Activated naive CD8-positive, alpha-beta T cell treated with anti-CD3 and anti-CD28 coated beads, Interleukin-2, amount 10 ng/mL, durations not matched to agents 7 days and 5 days (primary cell): ENCODE measurements at places on chromosomes 7 and 10. TPM values are rescaled to one million over a fixed set of nuclear protein-coding genes. Genes with fewer than 3 reads are reported as not detected.

The MRC1 gene
- 1.7 TPM for total RNA-seq

The CFAP69 gene
- 0.33 TPM for total RNA-seq

The ACSM6 gene
- total RNA-seq = not detected

The ZNRF2 gene
- 28.0 TPM for total RNA-seq

The PODXL gene
- 1.5 TPM for total RNA-seq

The C7orf57 gene
- total RNA-seq = 0.14 TPM

The HMX2 gene
- not detected for total RNA-seq

The MSANTD7 gene
- total RNA-seq = 19.4 TPM

GRCh38 chr10:19958787-19959186 is 142.6 kb downstream of the PLXDC2 start:
- H3K36me3 ChIP-seq = no peaks in the 10 kb centered on the region
- DNase-seq = no peak
- H3K27me3 ChIP-seq = no peaks in the 10 kb centered on the region
- no peaks in the 10 kb centered on the region for H3K4me1 ChIP-seq
- no peak overlapping the region for H3K4me3 ChIP-seq

DNA sequence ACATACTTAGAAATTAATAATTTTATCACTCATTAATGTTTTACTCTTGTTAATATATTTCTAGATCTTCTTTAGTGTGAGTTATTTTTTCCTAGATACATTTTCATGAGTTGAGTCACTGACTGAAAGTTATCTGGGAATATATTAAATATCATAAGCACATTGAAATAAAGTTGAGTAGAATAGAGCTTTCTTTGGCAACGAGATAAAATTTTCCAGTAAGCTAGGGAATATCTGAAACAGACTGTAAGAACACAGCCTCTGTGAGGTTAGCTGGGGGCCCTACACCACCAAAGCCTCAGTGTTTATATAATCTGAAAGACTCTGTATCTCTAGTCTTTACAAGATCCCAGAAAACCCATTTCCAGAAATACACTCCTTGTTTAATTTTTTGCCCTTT is 347.8 kb upstream of the PLXDC2 start:
- no peaks in the 10 kb centered on the region for H3K4me1 ChIP-seq
- H3K4me3 ChIP-seq = no peak overlapping the region
- no peaks in the 10 kb centered on the region for H3K36me3 ChIP-seq
- DNase-seq = no peak

GRCh38 chr7:70400829-70401380 is 731.0 kb upstream of the GALNT17 start:
- H3K27ac ChIP-seq = no peak overlapping the region
- H3K4me1 ChIP-seq = no peaks in the 10 kb centered on the region
- H3K4me3 ChIP-seq = no peak overlapping the region
- no peaks in the 10 kb centered on the region for H3K36me3 ChIP-seq
- no peaks in the 10 kb centered on the region for H3K27me3 ChIP-seq
- no peak for DNase-seq

GRCh38 chr10:60170250-60170649 is 219.4 kb downstream of the ANK3 start:
- no peaks in the 10 kb centered on the region for H3K36me3 ChIP-seq
- DNase-seq = no peak
- H3K27ac ChIP-seq = no peak overlapping the region

DNA sequence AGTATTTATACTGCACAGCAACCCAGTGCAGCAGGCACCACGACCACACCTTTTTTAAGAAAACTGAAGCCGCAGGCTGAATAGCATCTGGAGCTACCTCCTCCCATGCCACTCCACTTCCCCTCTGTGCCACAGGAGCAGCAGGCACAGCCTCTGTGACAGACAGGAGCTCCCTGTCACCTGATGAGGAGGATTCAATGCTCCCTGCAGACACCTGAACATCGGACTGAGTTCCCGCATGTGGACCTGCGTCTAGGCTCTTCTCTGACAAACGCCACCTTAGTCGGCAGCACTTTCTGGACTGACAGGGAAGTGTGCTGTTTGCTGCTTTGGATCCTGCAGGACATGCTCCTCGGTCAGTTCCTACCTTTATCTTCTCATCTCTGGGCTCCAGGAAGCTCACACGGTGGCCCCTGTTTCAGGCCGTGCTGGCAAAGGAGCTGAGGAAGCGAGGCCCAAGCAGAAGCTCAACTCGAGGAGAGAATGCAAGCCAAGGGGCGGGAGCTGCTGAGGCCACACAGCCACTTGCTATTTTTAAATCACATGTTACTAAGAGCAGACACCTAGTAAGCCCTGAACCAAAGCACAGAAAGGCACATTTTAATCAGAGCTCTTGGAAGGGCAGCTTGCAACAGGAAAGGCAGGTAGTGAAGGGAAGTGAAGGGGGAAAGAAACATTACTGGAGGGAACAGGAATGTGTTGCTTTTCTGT is 56.6 kb downstream of the VOPP1 start:
- no peak overlapping the region for H3K27ac ChIP-seq
- H3K36me3 ChIP-seq = peaks cover 16% of the 10 kb centered on the region
- no peak overlapping the region for H3K4me3 ChIP-seq
- no peak for DNase-seq

DNA sequence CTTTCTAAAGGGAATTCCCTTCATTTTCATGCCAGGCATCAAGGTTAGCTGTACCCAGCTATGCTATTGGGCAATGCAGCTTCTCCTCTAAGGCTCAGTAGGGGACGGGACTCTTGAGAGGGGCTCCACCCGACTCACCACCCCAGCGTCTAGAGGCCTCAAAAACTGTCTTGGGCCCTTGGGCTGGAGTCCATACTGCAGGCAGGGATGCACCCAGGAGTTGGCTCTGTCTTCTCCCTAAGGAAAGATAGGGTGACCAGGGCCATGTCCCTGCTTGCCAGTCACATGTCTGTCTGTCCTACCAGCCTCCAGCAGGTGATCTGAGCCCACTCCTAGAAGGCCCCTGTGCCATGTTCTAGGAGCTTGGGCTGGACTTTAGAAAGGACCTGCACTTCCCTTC is 1.2 kb downstream of the OPN4 start:
- no peak overlapping the region for H3K27ac ChIP-seq
- DNase-seq = no peak
- H3K27me3 ChIP-seq = no peaks in the 10 kb centered on the region

DNA sequence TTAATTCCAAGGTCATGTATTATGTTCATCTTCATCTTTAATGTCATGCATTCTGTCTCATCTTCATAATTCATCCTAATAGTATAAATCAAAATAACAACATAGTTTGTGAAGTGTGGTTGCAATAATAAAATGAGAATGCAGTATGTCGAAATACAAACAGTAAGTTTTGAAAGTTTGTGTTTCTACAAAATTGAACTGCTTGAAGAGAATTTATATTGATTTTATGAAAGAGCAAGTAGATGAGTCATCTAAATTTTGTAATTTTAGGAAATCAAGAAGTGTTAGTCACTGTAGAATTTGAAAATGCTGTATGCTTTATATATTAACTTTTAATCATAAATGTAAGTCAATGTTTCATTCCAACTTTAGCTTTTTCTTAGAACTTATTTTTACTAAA is 190.5 kb upstream of the PPP1R3A start:
- H3K4me1 ChIP-seq = no peaks in the 10 kb centered on the region
- H3K27me3 ChIP-seq = peaks cover 2% of the 10 kb centered on the region
- no peaks in the 10 kb centered on the region for H3K36me3 ChIP-seq
- H3K4me3 ChIP-seq = no peak overlapping the region
- H3K27ac ChIP-seq = no peak overlapping the region

DNA sequence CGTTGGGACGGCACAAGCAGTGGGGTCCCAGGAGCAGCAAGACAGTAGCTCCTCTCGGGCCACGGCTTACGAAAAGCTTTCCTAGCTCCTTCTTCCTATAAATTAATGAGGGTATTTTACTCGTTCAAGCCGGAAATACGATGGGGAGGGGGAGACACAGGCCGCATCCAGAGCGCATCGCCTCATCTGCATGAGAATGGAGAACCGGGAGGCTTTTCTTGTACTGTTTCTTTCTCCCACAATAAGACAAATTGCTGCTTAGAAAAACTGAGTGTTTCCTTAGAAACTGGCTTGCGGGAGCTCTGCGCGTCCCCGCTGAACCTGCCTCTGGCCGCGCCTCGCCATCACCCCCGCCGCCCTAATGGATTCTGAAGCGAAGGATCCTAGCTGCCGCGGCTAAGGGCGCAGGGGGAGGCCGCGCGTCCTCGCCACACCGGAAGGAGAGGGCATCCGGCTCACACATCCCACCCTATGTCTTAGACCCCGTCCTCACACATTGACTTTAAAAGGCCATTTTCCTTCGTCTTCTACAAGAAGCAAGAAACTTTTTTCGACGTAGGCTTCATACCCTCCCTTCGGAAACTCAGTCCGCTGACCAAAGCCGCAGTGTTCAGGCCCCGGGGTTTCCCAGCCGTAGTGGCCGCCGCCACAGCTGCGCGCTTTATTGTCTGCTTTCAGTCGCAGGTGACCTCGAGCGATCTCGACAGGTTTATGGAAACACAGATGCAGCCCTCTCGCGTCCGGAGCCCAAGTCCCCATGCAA is 8.8 kb downstream of the NXPH1 start:
- peaks cover 7% of the 10 kb centered on the region for H3K4me1 ChIP-seq
- peak overlapping the region; percentile 34 for H3K27ac ChIP-seq
- H3K4me3 ChIP-seq = no peak overlapping the region

DNA sequence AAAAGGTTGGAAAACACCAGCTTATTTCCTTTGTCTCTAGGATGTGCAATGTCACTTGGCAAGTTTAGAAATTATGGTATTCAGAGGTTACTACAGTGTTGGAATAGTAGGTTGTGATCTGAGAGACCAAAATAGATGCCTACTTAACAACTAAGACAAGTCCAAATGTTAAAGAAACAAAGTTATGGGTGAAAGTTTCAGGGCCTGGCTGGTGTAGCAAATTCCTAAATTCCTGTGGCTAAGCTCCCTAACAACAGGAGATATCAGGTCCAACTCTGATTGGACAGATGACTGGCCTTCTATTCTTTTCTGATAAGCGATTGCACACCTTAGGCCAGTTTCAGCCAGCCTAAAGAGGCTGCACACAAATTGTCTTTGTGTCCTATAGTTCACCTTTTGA is 873.5 kb downstream of the REEP3 start:
- no peak overlapping the region for H3K4me3 ChIP-seq
- no peaks in the 10 kb centered on the region for H3K27me3 ChIP-seq
- no peaks in the 10 kb centered on the region for H3K4me1 ChIP-seq
- no peak overlapping the region for H3K27ac ChIP-seq
- no peak for DNase-seq
- H3K36me3 ChIP-seq = no peaks in the 10 kb centered on the region

DNA sequence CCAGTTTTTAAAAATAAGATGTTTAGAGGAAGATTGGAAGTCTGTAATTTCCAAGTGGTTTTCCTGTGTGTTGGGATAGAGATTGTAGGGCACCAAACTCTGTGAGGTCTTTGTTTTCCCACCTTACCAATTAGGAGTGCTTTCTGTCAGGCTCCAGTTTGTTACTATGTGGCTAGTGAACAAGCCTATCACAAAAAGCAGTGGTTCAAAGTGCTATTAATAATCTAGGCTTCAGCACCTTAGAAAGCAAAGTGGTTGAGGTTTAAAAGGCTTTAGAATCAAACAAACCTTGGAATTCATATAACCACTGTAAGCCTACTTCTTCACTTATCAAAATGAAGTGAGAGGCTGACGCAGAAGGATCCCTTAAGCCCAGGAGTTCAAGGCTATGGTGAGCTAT is 11.1 kb upstream of the ANAPC16 start:
- no peak overlapping the region for H3K4me3 ChIP-seq
- peaks cover 13% of the 10 kb centered on the region for H3K4me1 ChIP-seq
- DNase-seq = no peak
- peaks cover 35% of the 10 kb centered on the region for H3K36me3 ChIP-seq
- H3K27me3 ChIP-seq = no peaks in the 10 kb centered on the region
- H3K27ac ChIP-seq = no peak overlapping the region

- peak; percentile 78 for DNase-seq
- H3K4me1 ChIP-seq = peaks cover 4% of the 10 kb centered on the region
- no peaks in the 10 kb centered on the region for H3K36me3 ChIP-seq
- peaks cover 63% of the 10 kb centered on the region for H3K27me3 ChIP-seq
- no peak overlapping the region for H3K27ac ChIP-seq
Observed at GRCh38 chr7:74026903-74027682, 880 bp upstream of the ELN start.

- no peak overlapping the region for H3K27ac ChIP-seq
- no peaks in the 10 kb centered on the region for H3K27me3 ChIP-seq
- DNase-seq = no peak
- peaks cover 7% of the 10 kb centered on the region for H3K4me1 ChIP-seq
Observed at GRCh38 chr7:34281260-34281659, 375.9 kb downstream of the BMPER start.

DNA sequence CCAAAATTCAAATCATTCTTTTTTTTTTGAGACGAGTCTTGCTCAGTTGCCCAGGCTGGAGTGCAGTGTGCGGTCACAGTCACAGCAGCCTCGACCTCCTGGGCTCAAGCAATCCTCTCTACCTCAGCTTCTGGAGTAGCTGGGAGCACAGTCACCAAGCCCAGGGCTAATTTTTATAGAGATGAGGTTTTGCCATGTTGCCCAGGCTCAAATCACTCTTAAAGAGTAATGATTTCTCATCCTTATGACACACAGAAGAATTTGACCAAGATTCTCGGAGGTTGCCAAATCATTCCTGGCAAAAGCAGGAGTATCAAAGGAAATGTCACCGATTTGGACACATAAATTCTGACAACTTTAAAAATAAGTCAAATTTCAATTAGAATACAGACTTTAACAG is 39.1 kb downstream of the SIRT1 start:
- H3K27ac ChIP-seq = no peak overlapping the region
- peaks cover 10% of the 10 kb centered on the region for H3K36me3 ChIP-seq
- no peak for DNase-seq
- no peaks in the 10 kb centered on the region for H3K27me3 ChIP-seq
- peaks cover 1% of the 10 kb centered on the region for H3K4me1 ChIP-seq

- no peaks in the 10 kb centered on the region for H3K27me3 ChIP-seq
- no peak overlapping the region for H3K27ac ChIP-seq
- DNase-seq = no peak
- H3K4me3 ChIP-seq = no peak overlapping the region
Observed at GRCh38 chr7:122595885-122596284, 103.0 kb downstream of the RNF133 start.

GRCh38 chr7:106598663-106599342 is 62.2 kb downstream of the CCDC71L start:
- DNase-seq = peak; percentile 41
- H3K27ac ChIP-seq = no peak overlapping the region
- peaks cover 5% of the 10 kb centered on the region for H3K4me1 ChIP-seq
- H3K36me3 ChIP-seq = no peaks in the 10 kb centered on the region
- H3K4me3 ChIP-seq = peak overlapping the region; percentile 54

DNA sequence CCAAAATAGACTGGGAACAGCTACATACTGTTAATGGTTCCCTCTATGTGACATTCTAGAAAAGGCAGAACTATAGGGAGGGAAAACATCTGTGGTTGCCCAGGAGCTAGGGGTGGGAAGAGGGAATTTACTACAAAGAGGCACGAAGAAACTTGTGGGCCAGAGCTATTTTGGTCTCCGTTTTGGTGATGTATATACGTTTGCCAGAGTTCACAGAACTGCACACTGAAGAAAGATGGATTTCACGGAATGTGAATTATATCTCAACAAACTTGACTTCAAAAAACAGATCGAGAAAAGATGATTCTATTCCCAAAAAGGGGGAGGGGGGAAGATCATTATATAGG is 386 bp upstream of the AS3MT start:
- DNase-seq = no peak
- peaks cover 13% of the 10 kb centered on the region for H3K4me1 ChIP-seq
- no peak overlapping the region for H3K27ac ChIP-seq
- peaks cover 22% of the 10 kb centered on the region for H3K27me3 ChIP-seq

GRCh38 chr7:28939844-28940544 is 18.1 kb downstream of the TRIL start:
- DNase-seq = no peak
- H3K4me3 ChIP-seq = no peak overlapping the region
- H3K27me3 ChIP-seq = peaks cover 17% of the 10 kb centered on the region
- H3K4me1 ChIP-seq = no peaks in the 10 kb centered on the region
- no peaks in the 10 kb centered on the region for H3K36me3 ChIP-seq
